ENCODE measurements at places on chromosomes 1 and 21. TPM values are rescaled to one million over a fixed set of nuclear protein-coding genes. Genes with fewer than 3 reads are reported as not detected.

DNA sequence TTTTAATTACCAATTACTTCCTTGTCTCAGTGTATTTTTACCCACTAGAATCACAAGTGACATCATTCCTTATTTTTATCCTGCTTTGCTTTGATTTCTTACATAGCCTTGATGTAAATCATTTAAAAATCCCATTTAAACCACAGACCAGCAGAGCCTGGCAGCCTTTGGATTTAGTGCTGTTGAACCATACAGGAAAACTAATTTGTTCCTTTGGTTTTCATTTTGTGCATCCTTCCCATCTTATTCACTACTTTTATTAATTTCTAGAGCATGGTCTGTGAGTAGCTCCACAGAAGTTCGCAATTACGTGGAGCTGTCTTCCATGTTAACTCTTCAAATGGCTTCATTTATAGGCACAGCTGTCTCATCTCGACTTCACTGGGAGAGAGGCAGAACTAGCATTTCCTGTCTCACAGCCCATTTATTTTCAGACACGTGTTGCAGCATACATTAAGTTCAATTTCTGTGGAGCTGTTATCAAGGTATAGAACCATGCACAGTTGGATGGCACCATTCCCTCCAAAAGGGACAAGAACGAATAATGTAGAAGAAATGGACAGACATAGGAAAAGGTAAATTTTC, 235.3 kb downstream of the MRPL39 start:
- no peak overlapping the region for H3K4me3 ChIP-seq
- H3K36me3 ChIP-seq, result no peaks in the 10 kb centered on the region
- H3K27ac ChIP-seq, result no peak overlapping the region
- no peaks in the 10 kb centered on the region for H3K27me3 ChIP-seq

DNA sequence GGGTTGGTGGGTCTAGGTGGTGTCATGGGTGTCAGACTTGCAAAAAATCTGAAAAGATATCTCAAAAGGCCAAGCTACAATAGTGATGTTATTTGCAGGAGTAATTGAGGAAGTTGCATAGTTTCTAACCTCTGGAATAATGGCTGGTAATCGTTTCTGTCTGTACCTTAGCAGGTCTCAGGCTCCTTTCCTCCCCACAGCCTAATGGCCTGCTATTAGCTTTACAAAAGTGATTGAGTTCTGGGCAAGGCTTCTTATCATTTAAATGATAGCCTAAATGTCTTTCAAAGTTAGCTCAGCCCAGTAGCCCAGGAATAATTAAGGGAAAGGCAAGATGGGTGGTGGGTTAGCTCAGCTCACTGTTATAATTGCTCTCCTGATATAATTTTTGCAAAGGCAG, 37.7 kb upstream of the IGSF5 start:
- no peaks in the 10 kb centered on the region for H3K4me1 ChIP-seq
- no peaks in the 10 kb centered on the region for H3K27me3 ChIP-seq
- H3K36me3 ChIP-seq, result peaks cover 8% of the 10 kb centered on the region
- no peak overlapping the region for H3K4me3 ChIP-seq
- no peak overlapping the region for H3K27ac ChIP-seq

GRCh38 chr1:183323849-183324683, 94.1 kb downstream of the NMNAT2 start:
- no peaks in the 10 kb centered on the region for H3K27me3 ChIP-seq
- no peaks in the 10 kb centered on the region for H3K36me3 ChIP-seq
- H3K4me3 ChIP-seq, result no peak overlapping the region
- peaks cover 25% of the 10 kb centered on the region for H3K4me1 ChIP-seq

GRCh38 chr1:45196863-45197262, 9.5 kb downstream of the ZSWIM5 start:
- no peak overlapping the region for H3K4me3 ChIP-seq
- H3K4me1 ChIP-seq, result no peaks in the 10 kb centered on the region
- DNase-seq, result no peak

DNA sequence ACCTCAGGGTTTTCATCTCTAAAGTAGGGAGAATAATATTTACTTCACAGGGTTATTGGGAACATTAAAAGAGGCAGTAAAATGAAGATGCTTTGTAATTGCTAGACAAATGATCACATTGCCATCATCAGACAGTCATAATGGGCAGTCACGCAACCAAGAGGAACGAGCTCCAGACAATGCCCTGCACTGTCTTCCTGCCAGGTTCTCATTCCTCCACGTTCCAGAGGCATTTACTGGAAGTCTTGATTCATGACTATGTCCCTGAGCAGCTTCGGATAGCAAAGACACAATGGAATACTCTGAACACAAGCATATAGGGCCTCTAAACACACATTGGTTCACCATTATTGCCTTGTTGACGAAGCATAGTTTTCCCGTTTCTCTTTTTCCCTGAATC, 389.7 kb downstream of the NTNG1 start:
- H3K36me3 ChIP-seq, result no peaks in the 10 kb centered on the region
- no peak for DNase-seq
- no peak overlapping the region for H3K4me3 ChIP-seq
- H3K27ac ChIP-seq, result no peak overlapping the region

- DNase-seq, result no peak
- H3K4me3 ChIP-seq, result no peak overlapping the region
- H3K4me1 ChIP-seq, result peaks cover 34% of the 10 kb centered on the region
- no peak overlapping the region for H3K27ac ChIP-seq
- peaks cover 2% of the 10 kb centered on the region for H3K36me3 ChIP-seq
These were observed 44.4 kb downstream of the HHAT start for GRCh38 chr1:210372931-210373627.

- no peak overlapping the region for H3K27ac ChIP-seq
- no peaks in the 10 kb centered on the region for H3K4me1 ChIP-seq
- H3K36me3 ChIP-seq, result no peaks in the 10 kb centered on the region
- no peak for DNase-seq
- H3K27me3 ChIP-seq, result peaks cover 8% of the 10 kb centered on the region
These were observed 133.2 kb upstream of the KLHDC7A start for GRCh38 chr1:18347559-18347958.

DNA sequence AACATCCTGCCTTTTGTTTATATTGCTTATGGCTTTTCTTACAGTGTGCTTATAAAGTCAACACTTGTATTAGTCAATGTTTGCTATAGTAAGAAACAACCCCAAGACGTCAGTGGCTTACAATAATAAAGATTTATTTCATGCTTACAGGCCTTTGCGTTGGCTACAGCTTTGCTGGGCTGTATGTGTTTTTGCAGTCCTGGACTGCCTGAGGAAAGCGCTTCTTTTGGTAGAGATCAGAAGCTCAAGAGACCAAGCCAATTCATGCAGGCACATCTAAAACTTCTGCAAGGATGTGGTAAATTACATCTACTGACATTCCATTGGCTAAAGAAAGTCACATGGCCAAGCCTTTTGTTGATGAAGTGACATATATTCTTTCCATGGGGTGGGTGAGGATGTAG, 17.5 kb upstream of the PRKAA2 start:
- H3K36me3 ChIP-seq, result no peaks in the 10 kb centered on the region
- H3K27me3 ChIP-seq, result peaks cover 6% of the 10 kb centered on the region
- no peak overlapping the region for H3K27ac ChIP-seq
- H3K4me3 ChIP-seq, result no peak overlapping the region
- no peaks in the 10 kb centered on the region for H3K4me1 ChIP-seq

GRCh38 chr1:58466630-58467241, 79.8 kb downstream of the OMA1 start:
- H3K4me1 ChIP-seq, result peaks cover 10% of the 10 kb centered on the region
- peaks cover 3% of the 10 kb centered on the region for H3K36me3 ChIP-seq
- no peak overlapping the region for H3K27ac ChIP-seq
- DNase-seq, result no peak

DNA sequence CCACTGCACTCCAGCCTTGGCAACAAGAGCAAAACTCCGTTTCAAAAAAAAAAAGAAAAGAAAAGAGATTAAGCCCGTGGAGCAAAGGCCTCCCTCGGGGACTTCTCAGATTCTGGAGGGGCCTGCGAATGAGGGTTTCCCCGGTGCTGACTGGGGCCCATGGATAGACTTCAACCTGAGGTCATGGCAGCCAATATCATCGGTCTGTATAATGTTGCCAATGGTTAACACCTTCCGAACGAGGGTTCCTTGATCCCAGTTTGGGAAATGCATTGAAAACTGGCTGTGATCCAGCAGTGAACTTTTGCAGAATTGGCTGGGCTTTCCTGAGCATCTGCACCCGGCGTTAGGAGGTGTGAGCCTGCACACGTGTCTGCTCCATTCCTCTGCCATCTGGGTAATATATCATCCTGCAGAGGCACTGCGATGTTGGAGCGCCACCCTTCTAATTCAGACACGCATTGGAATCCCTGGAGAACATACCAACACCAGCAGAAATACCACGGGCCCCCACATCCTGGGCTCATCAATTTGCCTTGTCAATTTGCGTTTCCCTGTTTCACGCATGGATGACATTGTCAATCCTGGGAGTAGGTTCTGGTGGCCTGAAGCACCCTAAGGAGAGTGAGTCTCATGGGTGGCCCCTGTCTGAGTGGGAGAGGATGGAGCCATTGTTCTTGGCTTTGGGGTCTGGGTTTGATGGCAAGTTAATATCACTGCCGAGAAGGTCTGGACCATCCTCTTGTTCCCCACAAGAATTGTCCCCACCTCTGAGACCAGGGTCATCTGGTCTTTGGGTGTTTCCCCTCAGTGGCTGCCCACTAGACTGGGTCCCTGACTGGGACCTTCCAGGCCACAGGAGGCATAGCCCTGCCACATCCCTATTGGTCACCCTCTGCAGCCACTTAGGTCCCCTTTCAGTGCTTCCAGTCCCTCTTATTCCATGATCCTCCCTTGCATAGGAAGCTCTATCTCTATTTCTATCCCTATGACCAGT, 441.0 kb downstream of the PTPRU start:
- no peak for DNase-seq
- peaks cover 6% of the 10 kb centered on the region for H3K4me1 ChIP-seq
- no peaks in the 10 kb centered on the region for H3K27me3 ChIP-seq
- no peak overlapping the region for H3K4me3 ChIP-seq
- no peak overlapping the region for H3K27ac ChIP-seq

GRCh38 chr21:32413015-32413504, 554 bp downstream of the EVA1C start:
- H3K36me3 ChIP-seq, result no peaks in the 10 kb centered on the region
- DNase-seq, result no peak
- H3K27ac ChIP-seq, result no peak overlapping the region

DNA sequence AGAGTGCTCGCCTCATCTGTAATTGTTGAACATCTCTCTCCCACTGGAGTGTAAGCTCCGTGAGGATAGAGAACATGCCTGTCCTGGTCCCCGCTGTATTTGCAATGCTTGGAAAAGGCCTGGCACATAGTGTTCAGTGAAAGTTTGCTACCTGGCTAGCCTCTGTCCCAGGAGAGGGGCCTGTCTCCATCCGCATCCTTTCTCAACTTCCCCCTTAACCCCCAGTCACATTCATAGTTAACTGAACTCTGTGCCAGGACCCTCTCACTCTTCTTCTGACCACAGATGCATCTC, 15.2 kb downstream of the SPOCD1 start:
- H3K4me3 ChIP-seq, result no peak overlapping the region
- no peak overlapping the region for H3K27ac ChIP-seq
- no peak for DNase-seq

- H3K27me3 ChIP-seq, result no peaks in the 10 kb centered on the region
- peaks cover under 1% of the 10 kb centered on the region for H3K4me1 ChIP-seq
- no peak for DNase-seq
- no peaks in the 10 kb centered on the region for H3K36me3 ChIP-seq
- H3K27ac ChIP-seq, result no peak overlapping the region
These were observed 78.8 kb upstream of the NR5A2 start for GRCh38 chr1:199948587-199949280.

DNA sequence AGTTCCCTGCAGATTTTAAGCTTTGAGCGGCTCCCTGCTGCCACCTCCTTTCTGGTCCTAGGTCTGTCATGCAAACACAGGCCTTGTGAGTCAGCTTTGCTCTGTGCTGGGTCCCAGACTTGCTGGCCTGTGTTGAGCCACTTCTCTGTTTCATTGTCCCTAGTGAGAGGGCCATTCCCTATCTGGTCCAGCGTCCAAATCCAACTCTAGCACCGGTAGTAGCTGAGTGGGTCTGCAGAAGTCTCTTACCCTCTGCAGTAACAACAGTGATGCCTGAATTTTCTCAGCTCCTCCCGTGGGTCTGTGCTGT, 5.8 kb downstream of the TTC22 start:
- H3K4me1 ChIP-seq, result peaks cover 26% of the 10 kb centered on the region
- no peaks in the 10 kb centered on the region for H3K36me3 ChIP-seq
- H3K27ac ChIP-seq, result no peak overlapping the region
- DNase-seq, result no peak
- H3K4me3 ChIP-seq, result no peak overlapping the region

The EPHB2 gene
- total RNA-seq, result 133 TPM

The PAQR6 gene
- 30.1 TPM for total RNA-seq

The DPT gene
- total RNA-seq, result 1.3 TPM

The CD1B gene
- total RNA-seq, result not detected

The TMEM82 gene
- total RNA-seq, result not detected

The TRIM67 gene
- 0.04 TPM for total RNA-seq

The PRAMEF27 gene
- not detected for total RNA-seq

The SH3D21 gene
- 47.1 TPM for total RNA-seq
